ENCODE measurements at places on chromosomes 11 and 22.
A peak's percentile ranks its signal among the peaks of the same experiment; 100 is the strongest.

DNA sequence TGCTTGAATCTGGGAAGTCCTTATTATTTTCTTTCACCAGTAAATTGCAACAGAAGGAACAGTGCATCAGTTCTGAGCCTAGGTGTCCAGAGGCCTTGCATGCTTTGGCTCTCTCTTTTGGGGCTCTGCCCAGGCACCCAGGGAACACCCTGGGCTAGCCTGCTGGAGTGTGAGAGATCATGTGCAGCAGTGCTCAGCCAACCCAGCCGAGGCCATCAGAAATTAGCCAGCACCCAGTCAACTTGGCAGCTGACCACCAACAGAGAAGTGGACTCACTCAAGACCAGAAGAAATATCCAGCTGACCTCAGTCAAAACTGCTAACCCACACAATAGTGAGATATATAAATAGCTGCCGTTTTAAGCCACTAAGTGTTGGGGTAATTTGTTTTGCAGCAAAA lies 11.2 kb upstream of the P4HA3 start:
- DNase-seq = no peak

GRCh38 chr22:30574997-30575671 lies 669 bp upstream of the GAL3ST1 start:
- peak; percentile 50 for DNase-seq

- DNase-seq = no peak
Measured at GRCh38 chr11:10657308-10658271, 36.0 kb downstream of the IRAG1 start.

GRCh38 chr22:36377022-36377631 lies 10.6 kb downstream of the MYH9 start:
- no peak for DNase-seq

DNA sequence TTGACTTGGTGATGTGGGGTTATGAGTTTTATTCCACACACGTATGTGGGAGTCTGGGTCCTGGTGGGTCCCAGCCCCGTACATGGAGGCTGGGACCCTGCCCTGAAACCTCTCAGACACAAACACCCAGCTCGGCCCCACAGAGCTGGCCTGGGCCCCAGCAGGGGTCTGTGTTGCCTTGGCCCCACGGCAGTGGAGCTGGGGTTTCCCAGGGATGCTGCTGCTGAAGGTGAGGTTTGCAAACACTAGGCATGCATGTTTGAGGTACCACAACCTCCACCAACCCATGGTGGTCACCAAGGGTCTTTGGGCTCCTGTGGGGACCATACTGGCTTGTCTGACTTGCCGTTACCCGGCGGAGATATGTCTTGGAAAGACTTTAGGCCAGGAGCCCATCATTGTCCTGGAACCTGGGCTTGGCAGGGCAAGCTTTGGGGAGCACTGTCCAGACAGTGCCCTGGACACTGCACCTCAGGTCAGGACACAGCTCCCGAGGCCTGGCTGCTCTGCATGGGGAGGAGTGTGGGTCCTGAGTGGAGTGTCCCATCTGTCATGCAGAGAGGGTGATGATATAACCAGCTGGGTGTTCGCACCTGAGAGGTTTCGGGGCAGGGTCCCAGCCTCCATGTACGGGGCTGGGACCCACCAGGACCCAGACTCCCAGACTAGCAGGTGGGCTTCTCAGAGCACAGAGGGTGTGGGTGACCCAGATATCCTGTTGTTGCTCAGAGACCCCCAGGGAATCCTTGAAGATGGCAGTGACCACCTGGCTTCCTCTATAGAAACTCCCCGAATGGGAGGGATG lies 63.3 kb downstream of the KCNQ1 start:
- DNase-seq = no peak

Data from DMS53 (cell line).